A549 (cell line): ENCODE measurements at places on chromosomes 5 and 9. TPM values are rescaled to one million over a fixed set of nuclear protein-coding genes. Genes with fewer than 3 reads are reported as not detected.

The RPL35 gene
- 2,179 to 2,449 TPM (median 2,307 TPM) in 3 replicates for polyA plus RNA-seq

The AK1 gene
- polyA plus RNA-seq, result 31.9 to 38.2 TPM (median 31.9 TPM) in 3 replicates

The SLCO4C1 gene
- polyA plus RNA-seq, result 0.04 to 0.06 TPM in 2 of 3 replicates, not detected in the other

The PTPRD gene
- polyA plus RNA-seq, result 0.29 to 0.39 TPM (median 0.36 TPM) in 3 replicates

DNA sequence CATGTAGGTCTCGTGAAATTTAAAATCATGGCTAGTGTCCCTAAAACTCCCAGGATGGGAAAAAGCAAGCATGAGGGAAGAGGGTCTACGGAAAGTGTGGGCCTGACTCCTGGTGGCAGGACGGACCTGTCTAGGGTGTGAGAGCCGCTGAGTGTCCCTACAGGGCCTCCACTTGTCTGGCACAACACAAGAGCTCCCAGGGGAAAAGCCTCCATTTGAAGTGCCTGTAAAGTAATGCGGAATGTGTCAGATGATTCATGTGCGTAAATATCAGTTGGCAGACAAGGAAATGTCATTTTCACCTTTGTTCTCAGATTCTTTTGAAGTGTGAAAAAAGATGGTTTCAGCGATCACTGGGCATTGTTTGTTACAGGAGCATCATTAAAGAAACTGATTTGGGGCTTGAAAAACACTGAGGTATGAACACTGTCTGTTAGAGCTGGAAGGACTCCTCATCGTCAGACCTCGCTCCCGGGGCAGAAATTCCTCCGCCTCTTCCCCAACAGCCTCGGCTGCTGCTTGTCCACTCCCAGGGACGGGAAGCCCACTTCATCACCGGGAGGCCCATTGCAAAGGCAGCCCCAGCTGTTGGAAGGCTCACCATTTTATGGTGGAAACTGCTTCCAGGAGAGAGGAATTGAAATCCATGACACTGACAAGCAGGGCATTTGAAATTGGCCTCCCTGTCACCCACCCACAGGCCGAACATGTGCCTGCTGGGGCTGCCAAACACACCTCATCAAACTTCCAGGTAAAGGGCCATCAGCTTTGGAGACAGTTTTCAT is 240.8 kb downstream of the FSTL4 start:
- DNase-seq, result peak; percentile 28

DNA sequence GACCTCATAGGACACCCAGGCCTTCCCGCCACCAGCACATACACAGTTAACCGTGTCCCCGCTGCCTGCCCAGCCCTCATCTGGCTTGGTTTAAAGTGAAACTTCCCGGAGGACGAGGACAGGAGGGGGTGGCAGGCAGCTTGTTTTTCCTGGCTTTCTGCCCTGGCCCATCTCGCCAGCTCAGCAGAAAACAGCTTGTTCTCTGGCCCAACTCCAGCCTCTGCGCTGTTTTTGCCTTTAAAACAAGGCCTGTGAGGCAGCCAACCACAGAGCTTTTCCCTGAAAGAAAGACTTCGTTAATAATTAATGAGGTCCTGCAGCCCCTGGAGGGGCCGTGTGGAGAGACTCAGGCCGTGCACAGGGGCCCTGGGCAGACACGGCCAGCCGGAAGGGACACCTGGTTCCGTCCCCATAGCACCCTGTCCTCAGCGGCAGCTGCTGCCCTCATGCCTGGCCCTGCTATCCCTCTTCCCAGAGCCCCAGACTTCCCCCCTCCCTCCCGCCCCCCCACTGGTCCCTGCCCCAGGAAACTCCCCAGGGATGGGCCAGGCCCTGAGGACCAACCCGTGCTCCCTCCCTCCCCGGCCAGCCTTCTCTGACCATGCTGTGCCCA is 108.7 kb downstream of the RXRA start:
- DNase-seq, result peak; percentile 65

DNA sequence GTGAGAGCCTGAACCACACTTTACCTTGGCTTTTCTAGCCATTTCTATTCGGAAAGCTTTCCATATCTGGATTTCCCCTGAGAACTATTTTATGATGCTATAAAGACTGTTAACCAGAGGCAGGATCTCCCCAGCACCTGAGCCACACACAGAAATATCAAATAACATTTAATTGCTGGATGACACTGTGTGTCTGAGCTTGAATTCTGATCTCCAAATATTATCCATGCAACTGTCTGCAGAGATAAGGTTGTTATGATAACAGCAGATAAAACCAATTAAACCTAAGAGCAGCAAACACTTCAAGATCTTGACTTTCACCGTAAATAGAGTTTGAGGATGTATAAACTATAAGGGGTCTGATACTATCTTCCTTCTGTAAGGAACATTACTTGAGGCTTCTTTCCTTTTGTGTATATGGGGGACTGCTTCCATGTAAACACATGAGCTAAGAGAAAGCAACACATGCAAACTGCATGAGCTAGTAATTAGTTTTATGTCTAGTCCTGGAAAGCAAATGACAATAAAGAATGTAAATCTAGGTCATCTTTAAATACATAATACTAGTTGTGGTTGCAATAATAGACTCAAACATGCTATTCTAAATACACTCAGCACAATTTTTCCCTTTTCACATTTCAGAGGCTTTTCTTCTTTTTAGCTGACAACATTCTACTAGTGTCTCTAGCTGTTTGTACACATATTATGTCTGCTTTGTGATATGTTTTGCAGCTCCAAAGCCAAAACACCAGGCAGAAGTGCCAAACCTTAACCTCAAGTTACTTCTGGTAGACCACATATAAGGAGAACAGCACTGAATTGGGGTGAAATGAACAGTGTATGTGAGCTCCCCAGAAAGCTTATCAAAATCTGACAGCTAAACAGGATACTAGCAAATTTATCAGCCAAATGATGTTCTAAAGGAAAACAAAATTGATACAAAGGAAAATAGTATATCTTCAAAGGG is 136.5 kb downstream of the EFNA5 start:
- no peak for DNase-seq

The SYNPO gene
- 33.9 to 43.8 TPM (median 37.1 TPM) in 3 replicates for polyA plus RNA-seq

DNA sequence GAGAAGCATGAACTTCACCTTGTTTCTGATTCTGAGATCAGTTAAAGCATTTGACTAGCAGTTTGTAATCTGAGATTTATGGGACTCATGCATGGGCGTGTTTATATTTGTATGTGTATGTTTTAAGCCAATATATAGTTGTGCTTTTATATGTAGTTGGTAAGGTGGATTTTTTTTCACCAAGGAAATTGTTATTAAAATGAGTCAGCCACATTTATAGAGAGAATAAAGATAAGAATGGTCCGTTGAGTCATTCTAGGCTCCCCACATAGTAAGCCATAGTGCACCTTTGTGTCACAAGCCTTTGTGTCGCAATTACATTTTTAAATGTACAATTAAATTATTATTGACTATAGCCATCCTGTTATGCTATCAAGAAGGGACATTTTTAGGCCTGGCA is 89.0 kb downstream of the NLN start:
- no peak for DNase-seq
